ENCODE measurements at places on chromosomes 1 and 21. TPM values are rescaled to one million over a fixed set of nuclear protein-coding genes. Genes with fewer than 3 reads are reported as not detected.

Gene GALNT2
- 109 TPM for total RNA-seq

DNA sequence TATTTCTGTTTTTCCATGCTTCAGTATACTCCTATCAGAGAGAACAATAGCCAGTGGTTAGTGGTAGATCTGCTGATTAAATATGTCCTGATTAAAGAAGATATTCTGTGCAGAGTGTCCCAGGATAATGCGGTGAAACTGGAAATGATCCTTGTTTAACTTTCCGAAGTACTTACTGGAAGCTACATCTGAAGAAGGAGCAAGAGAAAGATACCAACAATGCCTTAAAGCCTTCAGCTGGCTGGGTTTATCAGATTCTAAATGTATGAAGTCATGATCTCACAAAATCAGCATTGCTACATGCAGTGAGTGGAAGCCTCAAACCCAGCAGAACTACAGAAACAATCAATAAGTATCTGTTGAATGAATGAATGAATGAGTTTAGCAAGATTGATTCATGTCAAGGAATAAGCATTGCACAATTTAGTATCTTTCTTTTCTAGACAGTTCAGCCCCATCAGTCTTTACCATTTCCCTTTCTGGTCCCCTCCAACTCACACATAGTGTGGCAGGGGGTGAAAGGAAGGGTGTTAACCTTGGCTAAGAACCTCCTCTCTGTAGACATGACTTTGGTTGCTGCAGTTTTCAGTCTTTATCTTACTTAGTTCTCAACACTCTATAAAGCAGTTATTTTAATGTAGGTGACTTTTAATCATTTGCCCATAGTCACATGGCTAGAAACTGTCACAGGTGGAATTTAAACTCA, 24.7 kb upstream of the DNASE2B start:
- no peak for DNase-seq

Gene NTNG1
- total RNA-seq = 1.0 TPM

DNA sequence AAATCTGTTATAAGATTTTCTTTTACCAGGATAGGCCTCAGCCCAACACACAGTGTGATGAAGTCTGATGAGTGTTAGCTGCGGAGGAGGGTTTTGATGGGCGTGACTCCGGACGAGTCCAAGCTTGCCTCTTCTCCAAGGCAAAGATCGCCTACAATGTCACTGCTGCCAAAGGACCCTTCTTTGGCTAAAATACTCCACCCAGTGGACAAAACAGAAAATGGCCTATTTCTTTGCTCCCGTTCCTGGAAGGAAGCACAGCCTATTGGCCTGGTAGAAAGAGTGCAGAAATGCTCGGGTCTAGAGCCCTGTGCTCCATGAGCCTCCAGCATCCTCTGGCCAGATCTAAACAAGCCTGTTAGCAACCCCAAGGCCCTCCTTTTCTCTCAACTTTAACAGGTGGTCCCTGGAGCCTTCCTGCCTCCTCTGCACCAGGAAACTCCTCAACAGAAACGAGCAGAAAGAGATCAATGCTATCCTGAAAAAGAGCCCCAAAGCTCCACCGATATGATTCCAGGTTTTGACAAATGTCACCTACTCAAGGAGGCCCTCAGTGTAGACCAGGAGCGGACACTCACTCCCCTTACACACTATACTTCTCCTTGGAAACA, 3.4 kb upstream of the CASQ2 start:
- peak; percentile 70 for DNase-seq

GRCh38 chr1:11806307-11806936, 431 bp downstream of the CLCN6 start:
- DNase-seq = no peak

Gene ALX3
- not detected for total RNA-seq

- DNase-seq = no peak
These were observed 573 bp downstream of the TMEM234 start for GRCh38 chr1:32221581-32221979.

Gene IPP
- 14.2 TPM for total RNA-seq

Gene ELAVL4
- 0.39 TPM for total RNA-seq

- no peak for DNase-seq
These were observed 11.4 kb upstream of the MMEL1 start for GRCh38 chr1:2644171-2644570.

DNA sequence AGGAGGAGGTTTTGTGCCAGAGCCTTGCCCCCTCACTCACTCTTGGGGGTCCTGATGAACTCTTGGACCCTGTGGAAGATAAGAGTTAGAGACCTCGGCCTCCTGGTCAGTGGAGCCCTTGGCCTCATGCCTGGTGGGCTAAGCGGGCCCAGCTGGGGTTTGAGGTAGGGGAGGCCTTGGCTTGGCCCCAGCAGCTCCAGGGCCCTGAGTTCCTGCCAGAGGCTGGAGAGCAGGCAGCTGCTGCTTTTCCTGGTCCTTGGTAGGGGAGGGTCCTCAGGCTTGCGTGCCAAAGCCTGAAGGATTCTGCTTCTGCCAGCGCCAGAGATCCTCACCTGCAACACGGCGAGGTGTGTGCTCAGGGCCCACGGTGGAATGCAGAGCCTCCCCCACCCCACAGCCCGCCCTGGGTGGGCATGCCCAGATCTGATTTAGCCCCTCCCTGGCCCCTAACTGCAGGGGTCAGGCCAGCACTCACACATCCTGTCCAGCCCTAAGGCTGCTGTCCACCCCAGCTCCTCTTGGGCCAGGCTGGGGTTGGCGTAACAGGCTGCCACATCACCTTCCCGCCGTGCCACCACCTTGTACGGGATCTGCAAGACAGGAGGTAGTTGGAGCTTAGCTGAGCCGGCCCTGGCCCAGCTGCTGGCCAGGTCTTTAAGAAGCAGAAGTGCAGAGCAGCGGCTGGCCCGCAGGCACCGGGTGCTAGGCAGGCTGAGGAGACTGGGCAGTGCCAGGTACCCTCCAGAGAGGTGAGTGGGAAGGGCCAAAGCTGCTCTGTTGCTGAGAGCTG, 4.7 kb downstream of the GALE start:
- DNase-seq = no peak

GRCh38 chr1:21821385-21822019, 9.4 kb downstream of the LDLRAD2 start:
- no peak for DNase-seq

DNA sequence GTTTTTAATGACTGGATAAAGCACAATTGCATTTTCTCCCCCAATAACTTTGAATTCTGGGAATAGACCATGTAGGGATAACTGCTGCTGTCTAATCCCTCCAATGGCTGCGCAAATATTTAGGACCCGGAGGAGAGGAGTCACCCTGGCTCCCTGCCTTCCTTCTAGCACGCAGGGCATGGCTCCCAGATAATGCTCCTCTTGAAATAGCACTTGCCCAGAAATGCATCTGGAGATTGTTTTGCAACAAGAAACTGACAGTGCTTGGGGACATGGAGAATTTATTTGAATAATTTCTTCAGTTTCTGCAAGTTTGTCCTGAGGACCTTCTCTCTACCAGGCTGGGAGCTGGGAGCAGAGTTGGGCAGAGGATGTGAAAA, 83.5 kb downstream of the MAN1C1 start:
- DNase-seq = peak; percentile 67

Gene TBX19
- 4.1 TPM for total RNA-seq

GRCh38 chr1:221284028-221284427, 404.8 kb downstream of the HLX start:
- no peak for DNase-seq

GRCh38 chr1:220432408-220432807, 95.5 kb upstream of the MARK1 start:
- no peak for DNase-seq

DNA sequence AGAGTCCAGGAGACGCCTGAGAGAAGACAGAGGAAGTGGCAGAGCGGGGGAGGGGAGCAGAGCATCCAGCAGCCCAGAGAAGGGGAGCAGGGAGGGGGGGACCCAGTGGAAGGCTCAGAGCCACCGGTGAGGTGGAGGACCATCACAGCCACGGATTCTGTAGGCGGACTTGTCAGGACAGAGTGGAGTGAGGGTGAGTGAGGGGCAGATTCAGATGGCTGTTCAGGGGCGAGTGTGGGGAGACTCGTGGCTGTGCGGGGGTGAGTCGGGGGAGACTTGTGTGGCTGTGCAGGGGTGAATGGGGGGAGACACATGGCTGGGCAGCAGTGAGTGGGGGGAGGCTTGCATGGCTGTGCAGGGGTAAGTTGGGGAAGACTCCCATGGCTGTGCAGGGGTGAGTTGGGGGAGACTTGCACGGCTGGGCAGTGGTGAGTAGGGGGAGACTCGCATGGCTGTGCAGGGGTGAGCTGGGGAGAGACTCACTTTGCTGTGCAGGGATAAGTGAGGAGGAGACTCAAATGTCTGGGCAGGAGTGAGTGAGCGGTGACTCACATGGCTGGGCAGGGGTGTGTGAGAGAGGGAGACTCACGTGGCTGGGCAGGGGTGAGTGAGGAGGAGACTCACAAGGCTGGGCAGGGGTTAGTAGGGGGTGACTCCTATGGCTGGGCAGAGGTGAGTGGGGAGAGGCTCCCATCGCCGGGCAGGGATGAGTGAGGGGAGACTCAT, 56.8 kb upstream of the ABCG1 start:
- DNase-seq = no peak

DNA sequence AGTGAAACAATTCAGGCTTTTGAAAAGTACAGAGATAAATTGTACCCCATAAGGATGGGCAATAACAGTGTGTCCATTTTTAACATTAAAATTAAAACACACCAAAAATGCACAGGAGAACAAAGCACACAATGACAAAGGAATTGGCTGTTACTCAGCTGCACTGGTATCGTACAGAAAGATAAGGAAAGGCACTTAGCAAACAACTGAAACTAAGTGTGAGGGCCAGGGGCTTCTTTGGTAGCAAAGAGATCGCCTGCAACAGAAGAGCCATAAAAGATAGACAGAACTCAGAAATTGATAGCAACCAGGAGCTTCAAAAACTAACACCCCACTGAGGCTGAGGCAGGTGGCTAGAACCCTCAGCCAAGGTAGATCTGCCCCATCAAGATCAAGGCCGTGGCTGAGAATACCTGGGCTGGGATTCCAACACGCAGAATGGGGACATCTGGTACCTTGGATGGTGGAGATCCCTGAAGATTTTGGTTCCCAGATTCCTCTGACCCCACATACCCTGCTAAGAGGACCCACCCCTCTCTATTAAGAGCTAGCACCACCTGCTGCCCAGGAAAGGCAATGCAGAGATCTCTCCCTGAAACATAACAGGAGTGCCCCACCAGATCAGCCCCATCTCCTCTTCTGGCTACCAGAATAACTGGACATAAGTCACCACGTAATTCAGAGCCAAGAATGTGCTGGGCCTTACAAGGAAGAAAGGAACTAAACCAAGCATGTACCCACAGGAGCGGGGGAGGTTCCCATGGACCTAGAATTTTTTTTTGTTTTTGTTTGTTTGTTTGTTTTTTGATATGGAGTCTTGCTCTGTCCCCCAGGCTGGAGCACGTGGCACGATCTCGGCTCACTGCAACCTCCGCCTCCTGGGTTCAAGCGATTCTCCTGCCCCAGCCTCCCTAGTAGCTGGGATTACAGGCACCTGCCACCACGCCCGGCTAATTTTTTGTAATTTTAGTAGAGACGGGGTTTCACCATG, 16.2 kb downstream of the PLEKHO1 start:
- DNase-seq = no peak

Gene IL19
- total RNA-seq = not detected

GRCh38 chr21:35400233-35400939, 351.3 kb upstream of the RUNX1 start:
- no peak for DNase-seq

Gene PLA2G5
- 4.0 TPM for total RNA-seq

Gene FCGR1A
- total RNA-seq = 45.0 TPM

- DNase-seq = no peak
These were observed 37.5 kb upstream of the LRRC53 start for GRCh38 chr1:74549932-74550331.

Gene SHISAL2A
- 0.88 TPM for total RNA-seq

- no peak for DNase-seq
These were observed 21.0 kb downstream of the XPR1 start for GRCh38 chr1:180652792-180653191.

Gene PDC
- total RNA-seq = not detected

- DNase-seq = no peak
These were observed 51.4 kb downstream of the LEPR start for GRCh38 chr1:65471861-65472332.

- DNase-seq = no peak
These were observed 138.2 kb downstream of the AJAP1 start for GRCh38 chr1:4792565-4792964.

Gene DIO1
- not detected for total RNA-seq

DNA sequence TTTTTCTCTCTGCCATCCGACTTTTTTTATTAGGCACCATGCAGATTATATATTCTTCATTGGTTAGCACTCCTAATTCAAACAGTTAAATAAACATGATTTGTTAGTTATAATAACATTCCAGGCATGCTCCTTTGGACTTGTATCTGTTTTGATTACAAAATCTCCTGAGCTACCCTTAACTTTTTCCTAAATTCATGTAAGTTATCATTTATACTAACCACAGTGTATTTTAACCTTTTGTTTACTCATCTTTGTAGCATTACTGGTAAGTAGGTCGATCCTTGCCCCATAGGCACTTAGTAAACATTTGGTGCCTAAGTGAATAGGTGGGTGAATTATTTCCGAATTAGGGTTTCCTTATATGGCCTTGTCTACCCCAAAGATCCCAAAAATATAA, 43.8 kb downstream of the MIER1 start:
- DNase-seq = no peak

DNA sequence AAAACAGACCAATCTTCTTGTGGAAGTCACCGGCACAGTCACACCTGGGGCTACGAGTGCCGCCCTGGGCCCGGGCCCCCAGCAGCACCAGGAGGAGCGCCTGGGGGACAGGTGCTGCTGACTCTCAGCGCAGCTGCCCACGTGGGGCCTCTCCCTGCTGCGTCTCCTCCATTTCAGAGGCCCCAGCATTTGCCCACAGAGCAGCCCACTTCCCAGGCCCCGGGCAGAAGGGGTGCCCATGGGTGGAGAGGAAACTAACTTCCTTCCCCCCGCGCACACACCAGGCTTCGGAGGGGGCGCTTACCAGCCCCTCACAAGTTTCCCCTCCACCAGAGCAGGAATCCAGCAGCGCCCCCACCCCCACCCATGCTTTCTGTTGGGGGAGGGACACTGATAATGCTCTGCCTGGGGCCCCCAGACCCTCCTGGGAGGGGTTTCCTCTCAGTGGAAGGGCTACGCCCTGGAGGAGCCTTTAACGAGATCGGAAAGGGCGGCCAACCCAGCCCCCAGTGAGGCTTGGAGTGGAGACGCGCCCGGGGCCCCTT, 440 bp downstream of the TNFRSF25 start:
- DNase-seq = no peak

DNA sequence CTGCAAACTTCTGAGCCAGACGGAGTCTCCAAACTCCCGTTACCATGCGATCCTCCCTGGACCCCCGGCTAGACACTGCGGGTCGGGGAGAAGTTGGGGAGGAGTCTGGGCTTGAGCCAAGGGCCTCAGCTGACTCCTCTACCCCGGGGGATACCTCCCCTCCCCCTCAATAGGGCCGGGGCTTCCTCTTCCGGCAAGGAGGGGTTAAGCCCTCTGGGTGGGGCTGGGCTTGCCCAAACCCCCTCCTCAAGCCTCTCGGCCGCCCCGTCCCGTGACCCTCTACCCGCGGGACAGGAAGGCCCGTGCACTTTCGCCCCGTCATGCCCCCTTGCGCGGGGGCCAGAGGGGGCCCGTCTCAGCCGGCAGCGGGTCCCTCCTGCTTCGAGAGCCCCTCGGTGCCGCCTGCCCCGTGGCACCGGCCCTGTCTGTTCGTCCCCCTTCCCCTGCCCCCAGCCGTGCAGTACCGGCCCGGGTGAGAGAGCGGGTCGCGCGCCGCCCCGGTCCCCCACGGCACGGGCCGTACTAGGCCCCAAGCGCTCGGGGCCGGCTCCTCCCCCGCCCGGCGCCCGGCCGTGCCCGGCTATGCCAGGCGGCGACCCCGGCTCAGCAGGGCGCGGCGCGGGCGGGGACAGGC, 652 bp downstream of the ARL8A start:
- peak; percentile 79 for DNase-seq
